Chondrocyte (in vitro differentiated cells): ENCODE measurements at places on chromosomes 6 and 20. TPM values are rescaled to one million over a fixed set of nuclear protein-coding genes. Genes with fewer than 3 reads are reported as not detected.

C6orf58 gene
- not detected in 3 replicates for total RNA-seq

DNA sequence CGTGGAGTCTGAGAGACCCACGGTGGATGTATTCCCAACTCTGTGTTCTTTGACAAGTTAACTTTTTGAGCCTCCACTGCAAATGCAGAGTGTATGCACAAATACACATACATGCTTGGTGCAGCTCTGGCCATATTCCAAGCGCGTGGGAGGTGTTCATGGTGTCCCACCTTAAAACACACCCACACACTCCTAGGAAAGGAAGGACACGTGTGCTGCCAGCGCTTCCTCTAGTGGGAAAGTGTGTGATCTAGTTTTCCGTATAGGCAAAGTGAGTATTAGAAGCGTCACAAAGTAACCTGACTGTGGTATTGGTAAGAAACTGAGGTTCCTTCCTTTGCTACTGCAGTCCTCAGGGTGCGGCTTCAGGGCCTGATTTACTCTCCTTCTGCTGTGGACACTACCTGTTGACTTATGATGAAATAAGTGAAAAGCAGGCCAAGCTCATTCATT is 36.0 kb upstream of the MPC1 start:
- no peak for DNase-seq

- no peak for DNase-seq
These were observed 556 bp downstream of the NKX2-4 start for GRCh38 chr20:21396599-21397340.

- DNase-seq = no peak
These were observed 397.4 kb upstream of the PLCB4 start for GRCh38 chr20:8671370-8671961.

DNA sequence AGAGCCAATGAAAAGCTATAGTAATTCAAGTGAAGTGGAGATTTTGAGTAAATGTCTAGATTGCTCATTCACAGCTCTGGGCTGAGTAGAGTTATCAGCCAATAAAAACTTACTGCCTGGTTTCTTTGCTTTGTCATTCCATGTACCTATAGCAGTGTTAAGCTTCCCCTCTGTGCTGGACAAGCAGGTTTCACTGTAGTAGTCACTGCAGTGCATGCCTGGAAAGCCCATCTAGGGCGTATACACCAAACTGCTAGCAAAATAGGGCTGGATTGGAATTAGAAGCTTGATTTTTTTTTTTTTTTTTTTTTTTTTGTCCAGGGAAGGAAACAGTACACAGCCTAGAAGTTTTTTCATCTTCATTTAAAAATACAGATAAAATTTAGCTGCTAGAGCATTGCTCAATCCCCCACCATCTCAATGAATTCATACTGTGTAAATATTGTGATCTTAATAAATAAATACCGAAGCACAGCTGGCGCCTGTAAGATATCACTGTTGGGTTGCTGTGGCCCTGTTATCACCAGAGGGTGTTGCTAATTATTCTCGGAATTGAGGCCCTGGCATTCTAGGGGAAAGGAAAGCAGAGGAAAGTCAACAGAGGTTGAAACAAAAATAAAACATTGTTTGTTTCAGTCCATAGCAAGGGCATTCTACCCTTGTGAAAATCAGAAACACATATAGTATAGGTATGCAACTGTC is 968.5 kb upstream of the GJE1 start:
- DNase-seq = no peak

DNA sequence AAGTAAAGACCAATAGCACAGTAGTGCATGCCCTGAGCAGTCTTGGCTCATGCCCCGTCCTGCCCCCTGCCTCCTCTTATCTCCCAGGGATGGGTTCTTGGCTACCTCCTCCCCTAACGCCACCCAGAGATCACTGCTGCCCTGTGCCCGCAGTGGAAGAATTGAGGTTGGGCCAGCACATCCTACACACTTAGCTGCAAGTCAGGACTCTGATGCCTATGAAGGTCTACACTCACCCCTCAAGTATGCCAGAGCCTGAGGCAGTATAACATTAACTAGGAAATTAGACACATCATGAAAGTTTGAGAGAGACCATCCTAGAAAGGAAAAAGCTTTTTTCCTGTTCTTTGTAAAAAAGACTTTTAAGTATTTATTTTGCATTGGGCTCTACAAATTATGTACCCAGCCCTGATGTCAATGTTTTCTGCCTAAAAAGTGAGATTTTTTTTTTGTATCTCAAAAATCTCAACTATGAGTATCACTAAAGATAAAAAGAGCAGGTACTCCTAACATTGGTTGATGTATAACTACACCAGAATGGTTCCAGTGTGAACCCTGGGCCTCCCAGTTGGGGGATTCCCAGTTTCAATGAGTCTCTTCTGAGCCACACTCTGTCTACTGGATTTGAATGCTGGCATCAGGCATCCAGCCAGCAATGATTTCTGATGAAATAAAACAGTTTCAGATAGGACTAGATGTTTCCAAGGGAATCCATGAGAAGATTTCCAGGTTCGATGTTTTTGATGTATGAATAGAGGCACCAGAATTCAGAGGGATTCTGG is 115.4 kb downstream of the ISM1 start:
- DNase-seq = no peak

- DNase-seq = no peak
These were observed 268.7 kb downstream of the PTPRK start for GRCh38 chr6:128251445-128252340.

DNA sequence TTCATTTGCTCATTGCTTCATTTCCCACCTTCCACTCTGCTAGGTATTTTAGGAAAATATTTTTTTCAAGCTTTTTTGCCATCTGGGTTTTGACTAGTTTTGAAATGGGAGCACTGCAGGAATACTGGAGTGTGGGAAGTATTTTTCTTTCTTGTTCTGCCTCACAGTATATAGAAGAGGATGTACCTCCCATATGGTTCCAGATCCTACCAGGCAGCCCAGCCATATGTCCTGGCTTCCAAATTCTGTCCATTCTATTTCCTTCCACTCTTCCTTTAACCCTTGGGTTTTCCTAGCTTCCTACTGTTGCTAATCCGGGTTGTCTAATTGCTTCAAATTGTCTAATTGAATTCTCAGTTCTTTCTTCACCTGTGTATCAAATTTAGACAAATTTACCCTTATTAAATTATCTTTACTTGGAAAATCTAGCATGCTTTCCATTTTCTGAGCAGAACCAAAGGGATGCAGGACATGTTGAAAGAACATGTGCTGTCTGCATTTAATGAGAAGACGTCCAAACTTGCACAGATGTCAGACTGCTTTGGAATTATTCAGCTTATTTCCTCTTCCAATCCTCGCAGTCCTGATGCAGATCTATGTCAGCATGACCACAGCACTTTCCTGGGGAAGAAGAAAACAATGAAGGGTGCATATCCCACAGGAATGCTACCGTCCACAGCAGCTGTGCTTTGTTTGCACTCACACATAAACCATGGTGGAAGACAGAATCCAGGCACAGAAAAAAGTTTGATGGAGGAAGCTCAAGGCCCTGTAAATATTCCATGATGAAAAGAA is 1273.9 kb upstream of the MAP3K7 start:
- no peak for DNase-seq

- no peak for DNase-seq
These were observed 20.4 kb upstream of the UNC93A start for GRCh38 chr6:167270499-167271311.

KCNK5 gene
- total RNA-seq = not detected in 3 replicates

SHLD1 gene
- 3.1 to 3.6 TPM (median 3.1 TPM) in 3 replicates for total RNA-seq

SLC32A1 gene
- not detected in 3 replicates for total RNA-seq

IRF4 gene
- total RNA-seq = 0.05 TPM in 1 of 3 replicates, not detected in the others

DNA sequence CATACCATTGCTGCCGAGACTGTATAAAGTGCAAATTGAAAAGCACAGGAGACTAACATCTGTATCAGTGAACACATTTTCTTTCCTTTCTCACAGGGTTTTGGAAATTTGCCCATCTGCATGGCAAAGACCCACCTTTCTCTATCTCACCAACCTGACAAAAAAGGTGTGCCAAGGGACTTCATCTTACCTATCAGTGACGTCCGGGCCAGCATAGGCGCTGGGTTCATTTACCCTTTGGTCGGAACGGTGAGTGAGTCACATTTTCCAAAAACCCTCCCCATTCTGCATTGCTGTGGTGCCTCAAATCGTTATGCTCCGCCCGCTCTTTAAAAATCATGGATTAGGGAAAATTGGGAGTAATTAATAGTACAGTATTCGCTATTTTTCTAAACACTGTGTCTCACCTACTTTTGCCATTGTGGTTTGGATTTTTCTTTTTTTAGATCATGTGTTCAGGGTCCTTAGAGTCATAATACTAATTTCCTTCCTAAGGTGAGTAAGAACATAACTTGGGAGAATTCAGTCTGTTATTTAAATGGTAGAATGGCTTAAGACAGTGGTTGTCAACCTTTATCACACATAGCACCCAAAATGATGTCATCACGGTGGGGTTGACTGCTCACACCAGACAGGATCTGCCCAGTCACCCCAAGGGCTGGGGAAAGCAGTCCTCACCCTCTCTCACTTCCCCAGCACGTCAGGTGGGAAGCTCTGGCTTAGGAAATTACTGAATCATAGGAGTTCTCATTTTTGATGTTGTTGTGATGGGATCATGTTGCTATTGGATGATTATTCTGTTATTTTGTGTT is 171.6 kb downstream of the MTHFD1L start:
- DNase-seq = no peak
